ENCODE measurements at places on chromosomes 11 and 22.

- DNase-seq: no peak
These were observed 6.1 kb downstream of the CLDN5 start for GRCh38 chr22:19517919-19518611.

GRCh38 chr11:64712430-64713015, 10.5 kb downstream of the NRXN2 start:
- DNase-seq: no peak

GRCh38 chr22:20843501-20843900, 15.1 kb downstream of the PI4KA start:
- DNase-seq: no peak

- no peak for DNase-seq
These were observed 13.9 kb downstream of the DUSP8 start for GRCh38 chr11:1557904-1558774.

GRCh38 chr11:133619973-133620372, 87.7 kb upstream of the OPCML start:
- no peak for DNase-seq

GRCh38 chr11:95306801-95307200, 75.8 kb upstream of the SESN3 start:
- no peak for DNase-seq

DNA sequence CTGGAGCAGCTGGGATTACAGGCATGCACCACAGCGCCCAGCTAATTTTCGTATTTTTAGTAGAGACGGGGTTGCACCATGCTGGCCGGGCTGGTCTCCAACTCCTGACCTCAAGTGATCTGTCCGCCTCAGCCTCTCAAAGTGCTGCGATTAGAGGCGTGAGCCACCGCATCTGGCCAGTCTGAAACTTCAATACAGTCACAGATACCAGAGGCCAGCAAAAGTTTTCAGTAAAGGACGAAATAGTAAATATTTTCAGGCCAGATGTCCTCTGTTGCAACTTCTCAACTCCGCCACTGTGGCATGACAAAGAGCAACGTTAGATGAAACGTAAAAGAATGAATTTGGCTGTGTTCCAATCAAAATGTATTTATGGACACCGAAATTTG, 403.6 kb downstream of the MN1 start:
- no peak for DNase-seq

DNA sequence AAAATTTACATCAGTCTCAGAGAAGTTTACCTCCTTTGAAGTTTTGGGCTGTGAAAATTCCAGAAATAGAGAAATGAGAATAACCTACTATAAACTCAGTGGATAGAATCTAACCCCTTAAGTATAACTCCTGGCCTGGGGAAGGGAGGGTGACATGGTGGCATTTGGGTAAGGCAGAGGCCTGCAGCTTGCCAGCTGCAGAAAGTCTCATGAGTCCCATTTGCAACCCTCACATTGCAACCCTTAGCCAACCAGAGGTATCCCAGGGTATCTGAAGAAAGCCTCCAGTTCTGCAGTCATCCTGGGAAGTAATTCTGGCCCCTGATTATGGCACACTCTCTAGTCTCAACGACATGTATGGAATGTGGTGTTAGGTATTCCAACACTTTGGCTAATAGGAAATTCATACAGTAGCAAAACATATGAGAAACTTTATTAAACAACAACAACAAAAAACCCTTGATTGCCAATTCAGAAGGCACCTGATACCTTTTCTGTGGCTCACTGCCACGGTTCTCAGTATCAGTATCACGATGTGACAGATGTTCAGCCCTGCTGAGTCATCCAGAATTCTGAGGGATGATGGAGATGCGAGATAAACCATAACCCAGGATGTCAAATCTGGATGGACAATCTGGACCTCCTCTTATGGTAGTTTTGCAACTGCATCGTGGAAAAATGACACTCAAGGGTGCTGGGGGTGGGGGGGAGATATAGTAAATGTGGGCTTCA, 743.4 kb downstream of the NELL1 start:
- no peak for DNase-seq

GRCh38 chr11:60377401-60378136, 763 bp upstream of the MS4A7 start:
- no peak for DNase-seq

- no peak for DNase-seq
These were observed 9.5 kb downstream of the JAML start for GRCh38 chr11:118215262-118215661.

DNA sequence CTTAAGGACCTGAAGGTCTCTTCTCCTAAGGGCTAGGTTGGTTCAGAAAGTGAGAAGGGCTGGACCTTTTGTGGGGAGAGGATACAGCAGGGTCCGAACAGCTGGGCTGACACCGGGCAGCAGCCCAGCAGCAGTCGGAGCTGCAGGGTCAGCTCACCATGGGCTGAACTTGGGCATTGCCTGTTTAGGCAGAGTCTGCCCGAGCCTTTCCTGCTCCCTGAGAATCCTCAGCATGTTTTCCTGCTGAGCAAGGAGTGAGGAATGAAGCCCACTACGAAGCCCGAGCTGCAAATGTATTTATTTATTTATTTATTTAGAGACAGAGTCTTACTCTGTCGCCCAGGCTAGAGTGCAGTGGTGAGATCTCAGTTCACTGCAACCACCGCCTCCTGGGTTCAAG, 83.9 kb downstream of the PTPRJ start:
- DNase-seq: no peak

DNA sequence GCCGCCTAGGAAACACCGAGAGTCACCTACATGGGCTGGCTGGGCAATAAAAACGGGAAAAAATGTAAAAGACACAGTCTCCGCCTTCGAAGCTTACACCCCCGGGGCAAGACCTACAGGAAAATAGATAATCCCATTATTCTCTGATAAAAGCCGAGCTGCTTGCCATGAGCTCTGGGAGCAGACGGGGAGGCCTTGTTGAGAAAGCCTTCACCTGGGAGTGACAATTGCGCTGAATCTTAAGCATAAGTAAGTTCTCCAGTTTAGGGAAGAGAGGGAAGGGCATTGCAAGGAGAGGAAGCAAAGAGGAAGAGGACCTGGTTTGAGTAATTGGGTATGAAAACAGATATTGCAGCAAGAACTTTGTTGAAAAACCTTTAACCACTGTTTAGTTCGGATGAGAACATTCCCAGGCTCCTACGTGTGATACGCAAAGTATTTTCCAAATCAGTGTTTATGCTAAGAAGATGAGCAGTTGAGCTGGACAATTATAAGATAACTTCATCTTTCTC, 813 bp upstream of the BTBD10 start:
- no peak for DNase-seq

GRCh38 chr22:17684245-17684644, 45.7 kb downstream of the BCL2L13 start:
- no peak for DNase-seq

GRCh38 chr11:35404388-35404775, 15.0 kb downstream of the SLC1A2 start:
- DNase-seq: no peak

DNA sequence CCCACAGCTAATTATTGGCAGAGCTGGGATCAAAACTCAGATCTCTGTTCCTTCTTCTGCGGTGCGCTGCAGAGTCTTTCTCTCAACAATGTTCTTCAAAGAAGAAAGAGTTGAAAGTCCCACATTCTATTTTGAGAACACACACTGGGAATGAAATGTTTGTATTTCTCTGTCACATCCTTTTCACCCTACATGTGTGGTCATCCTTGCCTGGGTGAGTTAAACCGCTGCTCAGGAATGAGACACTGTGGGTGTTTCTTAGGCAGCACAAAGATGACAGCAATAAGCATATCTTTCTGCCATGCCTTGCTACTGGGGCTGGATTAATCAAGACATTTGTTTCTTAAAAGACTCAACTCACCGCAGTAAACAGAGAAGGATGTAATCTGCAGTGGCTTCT, 222.6 kb downstream of the LARGE1 start:
- DNase-seq: no peak

- DNase-seq: peak; percentile 35
These were observed 32.2 kb downstream of the CYTH4 start for GRCh38 chr22:37314315-37315074.

- DNase-seq: no peak
These were observed 12.4 kb upstream of the OAF start for GRCh38 chr11:120198403-120198786.

GRCh38 chr11:22456993-22457762, 119.0 kb downstream of the SLC17A6 start:
- no peak for DNase-seq

- no peak for DNase-seq
These were observed 7.0 kb upstream of the KCNE3 start for GRCh38 chr11:74474316-74474715.

DNA sequence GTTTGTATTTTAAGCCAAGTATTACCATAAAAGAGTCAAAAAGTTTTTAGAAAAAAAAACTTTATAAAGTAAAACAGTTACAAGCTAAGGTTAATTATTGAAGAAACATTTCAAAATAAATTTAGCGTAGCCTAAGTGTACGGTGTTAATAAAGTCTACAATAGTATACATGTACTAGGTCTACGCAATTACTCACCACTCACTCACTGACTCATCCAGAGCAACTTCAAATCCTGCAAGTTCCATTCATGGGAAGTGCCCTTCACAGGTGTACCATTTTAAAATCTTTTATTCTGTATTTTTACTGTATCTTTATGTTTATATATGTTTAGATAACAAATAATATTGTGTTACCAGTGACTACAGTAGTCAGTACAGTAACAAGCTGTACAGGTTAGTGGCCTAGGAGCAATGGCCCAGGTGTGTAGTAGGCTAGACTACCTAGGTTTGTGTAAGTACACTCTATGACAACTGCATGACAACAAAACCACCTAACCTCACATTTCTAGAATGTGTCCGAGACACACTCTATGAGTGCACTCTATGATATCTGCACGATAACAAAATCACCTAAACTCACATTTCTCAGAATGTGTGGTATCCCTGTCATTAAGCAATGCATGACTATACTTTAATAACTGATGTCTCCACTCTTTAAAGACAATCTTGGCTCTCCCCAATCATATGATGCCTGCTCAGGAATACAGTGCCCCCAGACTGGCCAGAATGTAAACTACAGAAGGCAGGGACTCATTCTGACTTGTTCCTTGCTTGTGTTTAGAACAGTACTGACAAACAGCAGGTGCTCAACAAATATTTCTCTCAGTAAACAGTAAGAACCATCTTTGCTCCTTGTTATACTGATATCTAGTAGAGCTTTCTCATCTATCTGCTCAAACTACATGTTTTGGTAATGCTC, 21.2 kb downstream of the KMT5B start:
- DNase-seq: no peak

DNA sequence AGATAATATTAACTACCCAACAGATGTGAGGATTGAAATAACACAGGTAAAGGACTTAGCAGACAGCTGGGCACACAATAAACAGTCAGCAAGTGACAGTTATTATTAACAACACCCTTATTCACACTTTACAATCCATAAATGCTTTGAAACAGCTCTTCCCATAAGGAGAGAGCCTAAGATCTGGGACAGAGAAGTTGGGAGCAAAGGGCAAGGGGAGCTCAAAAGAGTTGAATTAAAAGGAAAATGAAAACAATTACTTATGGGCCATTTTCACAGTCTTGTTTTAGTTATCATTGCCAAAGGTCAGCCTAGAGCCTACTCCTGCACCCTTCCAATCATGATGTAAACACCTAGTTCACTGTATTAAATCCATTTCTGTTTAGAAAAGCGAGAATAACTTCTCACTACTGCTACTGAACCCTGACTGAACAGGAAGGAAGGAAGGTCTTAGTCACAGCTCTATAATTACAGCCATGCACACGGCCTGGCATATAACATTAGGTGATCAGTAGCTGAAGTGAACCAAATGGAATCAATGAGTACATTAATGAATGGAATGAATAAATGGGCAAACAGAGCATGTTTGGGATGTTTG, 111.3 kb downstream of the PLEKHA7 start:
- DNase-seq: no peak

DNA sequence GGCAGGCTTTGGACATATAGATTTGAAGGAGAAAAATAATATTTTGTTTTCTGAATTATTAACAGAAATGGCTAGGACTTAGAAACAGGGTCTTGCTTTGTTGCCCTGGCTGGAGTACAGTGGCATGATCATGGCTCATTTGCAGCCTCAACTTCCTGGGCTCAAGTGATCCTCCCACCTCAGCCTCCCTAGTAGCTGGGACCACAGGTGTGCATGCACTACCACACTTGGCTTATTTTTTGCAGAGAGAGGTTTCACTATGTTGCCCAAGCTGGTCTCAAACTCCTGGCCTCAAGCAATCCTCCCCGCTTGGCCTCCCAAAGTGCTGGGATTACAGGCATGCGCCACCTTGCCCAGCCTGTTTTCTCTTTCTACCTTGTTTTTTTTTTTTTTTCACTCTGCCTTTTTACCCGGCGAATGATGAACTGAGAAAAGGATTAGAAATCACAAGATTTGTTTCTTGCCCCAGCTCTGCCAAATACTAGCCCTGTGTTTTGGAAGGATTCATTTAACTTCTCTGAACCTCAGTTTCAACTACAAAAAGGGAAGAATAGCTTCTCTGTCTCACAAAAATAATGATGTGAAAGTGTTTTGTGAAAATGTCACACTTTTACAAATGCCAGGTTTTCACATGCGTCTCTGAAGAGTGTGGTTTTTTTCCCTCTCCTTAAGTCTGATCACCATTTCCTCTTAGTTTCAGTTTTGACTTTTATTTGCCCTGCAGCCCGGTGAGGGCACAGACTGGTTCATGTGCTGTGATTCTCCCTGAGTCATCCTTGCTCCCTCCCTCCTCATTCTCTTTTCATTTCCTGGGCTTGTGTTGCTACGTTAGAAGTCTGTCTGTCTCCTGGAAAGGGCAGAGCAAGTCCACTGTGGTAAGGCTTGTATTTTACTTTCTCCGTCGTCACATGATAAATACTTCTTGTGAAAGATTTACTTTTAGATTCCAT, 67.7 kb downstream of the BCL2L13 start:
- DNase-seq: peak; percentile 27

DNA sequence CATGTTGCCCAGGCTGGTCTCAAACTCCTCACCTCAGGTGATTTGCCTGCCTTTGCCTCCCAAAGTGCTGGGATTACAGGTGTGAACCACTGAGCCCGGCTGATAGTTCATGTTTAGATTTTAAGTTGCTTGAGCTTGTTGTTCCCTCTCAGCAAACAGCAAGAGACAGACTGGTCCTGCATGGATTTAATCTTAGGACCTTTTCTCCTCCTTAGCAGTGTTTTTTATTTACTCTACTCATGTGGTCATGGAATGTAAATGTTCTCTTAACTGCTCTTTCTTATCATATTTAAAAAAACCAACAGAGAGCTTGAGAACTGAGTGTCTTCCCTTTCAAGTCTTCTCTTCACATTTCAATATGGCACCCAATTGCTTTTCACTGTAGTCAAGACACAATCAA, 22.7 kb upstream of the PRDM10 start:
- DNase-seq: no peak

- DNase-seq: no peak
These were observed 1077.4 kb downstream of the BRD1 start for GRCh38 chr22:48750282-48750681.

GRCh38 chr11:31996159-31996881, 94.6 kb upstream of the RCN1 start:
- no peak for DNase-seq
